Activated CD4-positive, alpha-beta memory T cell treated with anti-CD3 and anti-CD28 coated beads, Interleukin-2, amount 10 ng/mL, durations not matched to agents 7 days and 5 days (primary cell): ENCODE measurements at places on chromosomes 16 and 17. TPM values are rescaled to one million over a fixed set of nuclear protein-coding genes. Genes with fewer than 3 reads are reported as not detected.

DNA sequence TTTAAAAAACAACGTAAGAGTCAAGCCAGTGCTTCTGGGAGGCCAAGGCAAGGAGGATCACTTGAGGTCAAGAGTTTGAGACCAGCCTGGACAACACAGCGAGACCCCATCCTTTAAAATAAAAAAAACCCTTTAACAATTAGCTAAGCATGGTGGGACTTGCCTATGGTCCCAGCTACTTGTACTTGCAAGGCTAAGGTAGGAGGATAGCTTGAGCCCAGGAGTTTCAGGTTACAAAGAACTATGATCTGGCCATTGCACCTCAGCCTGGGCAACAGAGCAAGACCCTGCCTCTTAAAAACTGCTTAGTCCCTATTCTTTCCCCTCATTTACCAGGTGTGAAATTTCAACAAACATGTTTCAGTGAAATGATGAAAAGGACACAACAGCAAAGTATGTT lies 89.5 kb downstream of the STH start:
- H3K27me3 ChIP-seq: no peaks in the 10 kb centered on the region
- H3K4me1 ChIP-seq: peaks cover 6% of the 10 kb centered on the region
- H3K36me3 ChIP-seq: peaks cover 33% of the 10 kb centered on the region

GRCh38 chr17:82019690-82020571 lies 2.7 kb downstream of the CENPX start:
- H3K4me1 ChIP-seq: peaks cover 28% of the 10 kb centered on the region
- DNase-seq: peak; percentile 73
- peaks cover 7% of the 10 kb centered on the region for H3K36me3 ChIP-seq
- no peak overlapping the region for H3K4me3 ChIP-seq
- no peaks in the 10 kb centered on the region for H3K27me3 ChIP-seq

GRCh38 chr16:27718201-27719105 lies 168.5 kb downstream of the KATNIP start:
- H3K4me1 ChIP-seq: peaks cover 21% of the 10 kb centered on the region
- H3K4me3 ChIP-seq: no peak overlapping the region
- H3K36me3 ChIP-seq: no peaks in the 10 kb centered on the region
- no peak overlapping the region for H3K27ac ChIP-seq
- H3K27me3 ChIP-seq: no peaks in the 10 kb centered on the region

- H3K36me3 ChIP-seq: no peaks in the 10 kb centered on the region
- H3K27ac ChIP-seq: no peak overlapping the region
- no peak for DNase-seq
- H3K4me1 ChIP-seq: peaks cover 27% of the 10 kb centered on the region
Measured at GRCh38 chr17:48631693-48632578, 5.8 kb upstream of the HOXB9 start.

KCNJ2 gene
- not detected for total RNA-seq

HDAC5 gene
- 42.7 TPM for total RNA-seq

- peaks cover 81% of the 10 kb centered on the region for H3K4me1 ChIP-seq
- H3K27ac ChIP-seq: peak overlapping the region; percentile 82
- peaks cover 66% of the 10 kb centered on the region for H3K36me3 ChIP-seq
Measured at GRCh38 chr17:5582209-5583185, 1.8 kb downstream of the NLRP1 start.

GRCh38 chr17:79280010-79280409 lies 205.4 kb downstream of the ENGASE start:
- H3K4me3 ChIP-seq: no peak overlapping the region
- H3K4me1 ChIP-seq: no peaks in the 10 kb centered on the region
- no peak overlapping the region for H3K27ac ChIP-seq
- no peak for DNase-seq
- H3K36me3 ChIP-seq: no peaks in the 10 kb centered on the region

GRCh38 chr17:3748576-3748975 lies 24.9 kb downstream of the HASPIN start:
- no peaks in the 10 kb centered on the region for H3K36me3 ChIP-seq
- peaks cover 39% of the 10 kb centered on the region for H3K4me1 ChIP-seq
- H3K27ac ChIP-seq: no peak overlapping the region
- no peak overlapping the region for H3K4me3 ChIP-seq
- H3K27me3 ChIP-seq: peaks cover 4% of the 10 kb centered on the region
- DNase-seq: no peak

HGS gene
- total RNA-seq: 130 TPM

DNA sequence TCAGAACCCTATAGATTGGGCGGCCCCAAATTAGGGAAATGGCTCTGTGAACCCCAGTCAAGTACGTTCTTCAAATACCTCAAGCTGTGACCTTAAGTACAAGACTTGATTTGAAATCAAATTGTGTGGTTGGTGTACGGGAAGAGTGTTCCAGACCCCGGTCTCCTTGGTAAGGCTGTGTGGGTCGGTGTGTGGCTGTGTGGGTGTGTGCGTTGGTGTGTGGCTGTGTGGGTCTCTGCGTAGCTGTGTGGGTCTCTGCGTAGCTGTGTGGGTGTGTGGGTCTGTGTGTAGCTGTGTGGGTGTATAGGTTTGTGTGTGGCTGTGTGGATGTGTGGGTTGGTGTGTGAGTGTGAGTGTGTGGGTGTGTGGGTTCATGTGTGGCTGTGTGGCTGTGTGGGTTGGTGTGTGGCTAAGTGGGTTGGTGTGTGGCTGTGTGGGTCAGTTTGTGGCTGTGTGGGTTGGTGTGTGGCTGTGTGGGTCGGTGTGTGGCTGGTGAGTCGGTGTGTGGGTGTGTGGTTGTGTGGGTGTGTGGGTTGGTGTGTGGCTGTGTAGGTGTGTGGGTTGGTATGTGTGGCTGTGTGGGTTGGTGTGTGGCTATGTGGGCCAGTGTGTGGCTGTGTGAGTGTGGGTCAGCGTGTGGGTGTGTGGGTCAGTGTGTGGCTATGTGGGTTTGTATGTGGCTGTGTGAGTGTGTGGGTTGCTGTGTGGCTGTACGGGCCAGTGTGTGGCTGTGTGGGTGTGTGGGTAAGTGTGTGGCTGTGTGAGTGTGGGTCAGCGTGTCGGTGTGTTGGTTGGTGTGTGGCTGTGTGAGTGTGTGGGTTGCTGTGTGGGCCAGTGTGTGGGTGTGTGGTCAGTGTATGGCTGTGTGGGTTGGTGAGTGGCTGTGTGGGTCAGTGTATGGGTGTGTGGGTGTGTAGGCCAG lies 238.7 kb upstream of the ZFHX3 start:
- H3K36me3 ChIP-seq: no peaks in the 10 kb centered on the region
- H3K27me3 ChIP-seq: no peaks in the 10 kb centered on the region
- H3K27ac ChIP-seq: no peak overlapping the region
- H3K4me1 ChIP-seq: no peaks in the 10 kb centered on the region
- no peak overlapping the region for H3K4me3 ChIP-seq

- peaks cover 51% of the 10 kb centered on the region for H3K36me3 ChIP-seq
- peaks cover 63% of the 10 kb centered on the region for H3K4me1 ChIP-seq
- no peak overlapping the region for H3K27ac ChIP-seq
Measured at GRCh38 chr17:80717720-80718083, 173.1 kb downstream of the RPTOR start.

DNA sequence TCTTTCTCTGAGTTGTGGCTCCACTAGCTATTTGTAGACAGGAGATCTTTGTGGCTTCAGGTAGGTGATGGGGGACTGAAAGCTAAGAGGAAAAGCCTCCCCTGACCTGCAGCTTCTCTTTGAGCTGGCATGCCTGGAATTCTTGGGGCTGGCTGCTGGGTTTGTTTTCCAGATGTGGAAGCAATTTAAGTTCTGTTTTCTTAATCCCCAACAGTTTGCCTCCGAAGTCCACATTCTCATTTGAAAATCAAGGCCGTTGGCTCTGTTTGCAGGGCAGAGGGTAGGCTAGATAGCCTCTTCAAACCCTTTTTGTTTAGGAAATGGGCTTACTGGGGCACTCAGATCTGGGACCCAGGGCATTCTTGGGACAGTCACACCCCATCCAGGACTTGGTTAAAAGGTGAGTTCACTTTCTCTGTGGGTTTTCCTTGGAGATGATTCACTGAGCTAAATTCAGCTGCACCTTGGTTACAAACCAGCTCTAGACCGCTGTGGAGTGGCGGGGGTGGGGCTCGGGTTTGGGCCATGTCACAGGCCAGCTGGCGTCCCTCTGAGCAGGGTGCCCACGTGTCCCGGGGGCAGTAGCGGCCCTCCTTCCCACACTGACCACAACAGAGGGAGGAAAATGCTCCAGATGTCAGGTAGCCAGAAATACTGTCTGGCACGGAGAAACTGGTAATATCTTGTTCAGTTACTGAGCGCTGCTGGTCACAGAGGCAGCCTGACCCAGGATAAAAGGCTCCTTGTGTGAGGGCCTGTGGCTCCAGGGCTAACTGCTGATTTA lies 108.5 kb downstream of the RAB11FIP4 start:
- DNase-seq: no peak
- H3K36me3 ChIP-seq: peaks cover 4% of the 10 kb centered on the region
- H3K4me1 ChIP-seq: peaks cover 34% of the 10 kb centered on the region
- H3K4me3 ChIP-seq: no peak overlapping the region
- H3K27me3 ChIP-seq: no peaks in the 10 kb centered on the region

DNA sequence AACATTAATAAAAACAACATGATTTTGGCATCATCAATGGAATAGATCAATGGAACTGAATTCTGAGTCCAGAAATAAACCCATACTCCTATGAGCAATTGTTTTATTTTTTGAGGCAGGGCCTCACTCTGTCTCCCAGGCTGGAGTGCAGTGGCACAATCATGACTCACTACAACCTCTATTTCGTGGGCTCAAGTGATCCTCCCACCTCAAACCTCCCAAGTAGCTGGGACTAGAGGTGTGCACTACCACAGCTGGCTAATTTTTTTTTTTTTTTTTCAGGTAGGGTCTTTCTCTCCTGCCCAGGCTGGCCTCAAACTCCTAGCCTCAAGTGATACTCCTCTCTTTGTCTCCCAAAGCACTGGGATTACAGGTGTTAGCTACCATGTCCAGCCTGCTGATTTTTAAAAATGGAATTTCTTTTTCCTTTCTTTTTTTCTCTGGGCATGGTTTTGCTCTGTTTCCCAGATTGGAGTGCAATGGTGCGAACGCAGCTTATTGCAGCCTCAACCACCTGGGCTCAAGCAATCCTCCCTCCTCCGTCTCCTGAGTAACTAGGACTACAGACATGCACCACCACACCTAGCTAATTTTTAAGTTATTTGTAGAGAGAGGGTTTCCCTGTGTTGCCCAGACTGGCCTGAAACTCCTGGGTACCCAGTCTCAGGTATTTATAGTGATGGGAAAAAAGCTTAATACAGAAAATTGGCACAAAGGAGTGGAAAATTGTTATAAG lies 7.3 kb upstream of the PRDM7 start:
- no peaks in the 10 kb centered on the region for H3K36me3 ChIP-seq
- H3K27ac ChIP-seq: no peak overlapping the region
- H3K4me1 ChIP-seq: peaks cover 10% of the 10 kb centered on the region
- peaks cover 23% of the 10 kb centered on the region for H3K27me3 ChIP-seq
- no peak for DNase-seq
- H3K4me3 ChIP-seq: no peak overlapping the region

PYDC1 gene
- not detected for total RNA-seq
